Articular chondrocyte of knee joint (primary cell): ENCODE measurements at places on chromosomes 13 and 19. TPM values are rescaled to one million over a fixed set of nuclear protein-coding genes. Genes with fewer than 3 reads are reported as not detected.

Gene PGLYRP1
- not detected in 2 replicates for total RNA-seq

Gene VAV1
- not detected in 2 replicates for total RNA-seq

Gene ATP4A
- total RNA-seq, result not detected in 2 replicates

Gene ZNF383
- 8.4 and 11.1 TPM in 2 replicates for total RNA-seq

Gene ANKRD24
- 0.91 and 0.97 TPM in 2 replicates for total RNA-seq

Gene PALM3
- total RNA-seq, result under 0.01 TPM in 2 replicates

Gene GPC5
- total RNA-seq, result not detected in 2 replicates
